ENCODE measurements at places on chromosomes 11 and 22.

DNA sequence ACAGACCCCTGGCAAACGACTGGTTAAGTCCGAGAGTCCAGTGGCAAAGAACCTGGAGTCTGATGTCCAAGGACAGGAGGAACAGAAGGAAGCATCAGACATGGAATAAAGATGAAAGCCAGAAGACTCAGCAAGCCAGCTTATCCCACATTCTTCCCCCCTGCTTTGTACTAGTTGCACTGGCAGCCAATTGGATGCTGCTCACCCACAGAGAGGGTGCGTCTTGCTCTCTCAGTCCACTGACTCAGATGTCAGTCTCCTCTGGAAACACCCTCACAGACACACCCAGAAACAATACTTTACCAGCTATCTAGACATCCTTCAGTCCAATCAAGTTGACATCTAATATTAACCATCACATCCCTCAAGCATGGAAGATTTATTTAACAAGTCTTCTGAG is 1265.8 kb upstream of the CNTN5 start:
- DNase-seq, result no peak

DNA sequence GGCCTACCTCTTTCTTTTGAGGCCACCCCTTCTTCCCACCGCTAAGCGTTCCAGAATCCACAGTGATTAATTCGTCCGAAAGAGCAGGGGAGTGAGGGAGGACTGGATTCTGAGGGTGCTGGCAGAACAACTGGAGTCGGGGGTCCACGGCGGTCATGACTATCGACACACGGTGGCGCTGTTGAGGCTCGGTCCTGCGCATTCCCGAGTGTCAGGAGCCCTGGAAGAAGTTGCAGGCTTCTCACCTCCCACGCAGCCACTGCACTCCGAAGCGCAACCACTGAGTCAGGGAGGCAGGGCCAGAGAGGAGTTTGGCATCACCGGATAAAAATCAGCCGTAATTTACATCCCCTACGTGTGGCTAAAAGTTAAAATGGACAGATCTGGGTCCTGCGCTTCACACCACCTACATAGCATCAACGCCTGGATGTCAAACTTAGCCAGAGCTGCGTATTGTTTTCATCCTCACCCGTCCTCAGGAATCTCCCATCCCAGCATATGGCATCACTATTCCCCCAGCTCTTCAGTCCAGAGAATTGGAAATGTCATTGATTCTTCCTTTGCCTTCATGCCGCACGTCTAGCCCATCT is 10.7 kb upstream of the CTSF start:
- DNase-seq, result peak; percentile 68

DNA sequence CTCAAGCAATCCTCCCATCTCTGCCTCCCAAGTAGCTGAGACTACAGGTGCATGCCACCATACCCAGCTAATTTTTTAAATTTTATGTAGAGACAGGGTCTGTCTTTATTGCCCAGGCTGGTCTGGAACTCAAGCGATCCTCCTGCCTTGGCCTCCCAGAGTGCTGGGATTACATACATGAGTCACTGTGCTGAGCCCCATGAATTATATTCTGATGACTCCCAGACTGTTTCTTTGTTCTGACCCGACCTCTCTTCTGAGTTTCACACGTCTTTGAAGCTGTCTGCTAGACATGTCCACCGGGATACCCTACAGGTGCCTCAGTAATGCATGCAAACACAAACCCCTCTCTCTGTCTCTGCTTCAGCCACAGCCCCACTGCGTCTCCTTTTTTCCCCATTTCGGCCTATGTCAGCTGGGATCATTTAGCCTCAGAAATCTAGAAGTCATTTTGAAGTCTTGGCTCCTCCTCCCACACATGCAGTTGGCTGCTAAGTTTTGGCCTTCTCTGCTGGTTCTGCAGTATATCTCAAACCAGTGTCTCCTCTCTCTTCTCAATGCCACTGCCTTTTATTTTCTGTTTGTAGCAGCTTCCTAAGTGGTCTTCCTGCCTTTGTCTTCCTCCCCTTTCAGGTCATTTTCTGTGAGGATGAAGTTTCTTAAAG is 4.8 kb downstream of the VPS26B start:
- DNase-seq, result peak; percentile 36

GRCh38 chr11:64753380-64754123 is 6.2 kb downstream of the PYGM start:
- DNase-seq, result no peak

GRCh38 chr22:19604711-19605268 is 80.6 kb upstream of the CLDN5 start:
- DNase-seq, result no peak

- DNase-seq, result peak; percentile 77
Observed at GRCh38 chr22:27454807-27455450, 346.6 kb downstream of the MN1 start.

- DNase-seq, result no peak
Observed at GRCh38 chr11:19719960-19720359, 7.3 kb downstream of the NAV2 start.

DNA sequence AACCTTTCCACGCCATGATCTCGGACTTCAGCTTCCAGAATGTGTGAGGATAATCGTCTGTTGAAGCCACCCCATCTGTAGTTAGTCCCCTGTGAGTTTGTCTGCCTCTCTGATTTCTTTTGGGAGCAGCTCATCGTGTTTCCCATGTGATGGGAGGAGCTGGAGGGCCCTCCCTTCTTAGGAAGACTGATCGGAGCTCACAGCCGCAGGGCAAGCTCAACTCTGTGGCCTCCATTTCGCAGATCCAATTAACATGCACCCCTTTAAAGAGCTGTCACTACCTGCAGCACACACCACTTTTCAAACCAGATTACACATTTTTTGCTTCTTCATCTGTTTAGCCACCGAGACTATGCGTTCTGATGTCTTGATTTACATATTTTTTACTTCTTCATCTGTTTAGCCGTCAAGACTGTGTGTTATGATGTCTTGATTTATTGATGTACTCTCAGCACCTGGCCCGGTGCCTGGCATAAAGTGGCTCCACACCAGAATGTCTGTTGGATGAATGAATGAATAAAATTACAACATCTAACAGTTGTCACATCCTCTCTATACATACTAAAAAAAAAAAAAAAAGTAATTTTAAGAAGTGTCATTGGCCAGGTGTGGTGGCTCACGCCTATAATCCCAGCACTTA is 14.9 kb upstream of the PPFIA1 start:
- DNase-seq, result peak; percentile 19

DNA sequence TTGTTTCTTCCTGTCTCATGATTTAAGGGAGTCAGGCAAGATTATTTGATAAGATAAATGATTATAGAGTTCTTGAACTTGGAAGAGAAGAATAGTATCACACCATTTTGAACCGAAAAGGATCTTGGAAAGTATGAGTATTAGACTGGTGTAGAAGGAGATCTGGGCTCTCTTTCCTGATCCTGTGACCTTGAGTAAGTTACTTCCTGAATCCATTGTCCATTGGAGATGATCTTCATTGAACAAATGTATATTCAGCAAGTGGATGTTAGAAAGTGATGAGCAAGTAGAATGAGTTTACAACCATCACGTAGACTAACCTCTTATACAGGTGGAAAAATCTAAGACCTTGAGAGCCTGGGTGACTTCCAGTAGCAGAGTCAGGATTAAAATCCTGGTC is 2.0 kb downstream of the ACO2 start:
- no peak for DNase-seq

GRCh38 chr11:73142128-73142377 is at the start of gene FCHSD2:
Gene FCHSD2 (minus strand): TSS chr11:73142318. CDS start chr11:73141877, 441 bp downstream.
- no peak for DNase-seq

GRCh38 chr11:62799486-62799885 is 5.8 kb downstream of the NXF1 start:
- DNase-seq, result no peak

GRCh38 chr11:34475656-34476055 is 36.9 kb downstream of the CAT start:
- DNase-seq, result no peak

DNA sequence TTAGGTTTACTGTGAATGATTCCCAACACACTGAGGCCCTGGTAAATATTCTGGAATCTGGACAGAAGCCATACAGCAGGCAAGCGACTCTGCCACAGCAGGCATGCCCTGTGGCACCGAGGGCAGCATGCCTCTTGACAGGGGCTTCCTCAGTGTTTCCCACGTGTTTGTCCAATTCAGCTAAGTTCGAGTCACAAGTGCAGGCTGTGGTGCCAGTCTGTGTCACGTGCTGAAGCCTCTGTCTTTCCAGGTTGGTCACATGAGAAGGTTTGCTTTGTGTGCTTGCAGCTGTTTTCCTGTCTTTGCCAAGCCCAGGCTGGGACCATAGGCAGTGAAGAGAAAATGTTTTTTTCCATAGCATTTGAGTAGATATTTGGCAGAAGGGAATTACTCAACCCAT is 2.4 kb upstream of the PPFIBP2 start:
- no peak for DNase-seq

DNA sequence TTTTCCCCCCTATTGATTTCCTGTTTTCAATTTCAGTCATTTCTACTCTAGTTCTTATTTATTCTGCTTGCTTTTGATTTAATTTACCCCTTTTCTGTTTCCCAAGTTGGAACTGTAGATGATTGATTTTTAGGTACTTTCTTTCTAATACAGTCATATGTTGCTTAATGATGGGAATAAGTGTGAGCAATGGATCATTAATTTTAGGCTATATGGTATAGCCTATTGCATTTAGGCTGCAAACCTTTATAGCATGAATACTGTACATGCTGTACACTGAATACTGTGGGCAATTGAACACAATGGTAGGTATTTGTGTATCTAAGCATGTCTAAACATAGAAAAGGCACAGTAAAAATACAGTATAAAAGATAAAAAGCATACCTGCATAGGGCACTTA is 44.9 kb downstream of the DDX10 start:
- no peak for DNase-seq

DNA sequence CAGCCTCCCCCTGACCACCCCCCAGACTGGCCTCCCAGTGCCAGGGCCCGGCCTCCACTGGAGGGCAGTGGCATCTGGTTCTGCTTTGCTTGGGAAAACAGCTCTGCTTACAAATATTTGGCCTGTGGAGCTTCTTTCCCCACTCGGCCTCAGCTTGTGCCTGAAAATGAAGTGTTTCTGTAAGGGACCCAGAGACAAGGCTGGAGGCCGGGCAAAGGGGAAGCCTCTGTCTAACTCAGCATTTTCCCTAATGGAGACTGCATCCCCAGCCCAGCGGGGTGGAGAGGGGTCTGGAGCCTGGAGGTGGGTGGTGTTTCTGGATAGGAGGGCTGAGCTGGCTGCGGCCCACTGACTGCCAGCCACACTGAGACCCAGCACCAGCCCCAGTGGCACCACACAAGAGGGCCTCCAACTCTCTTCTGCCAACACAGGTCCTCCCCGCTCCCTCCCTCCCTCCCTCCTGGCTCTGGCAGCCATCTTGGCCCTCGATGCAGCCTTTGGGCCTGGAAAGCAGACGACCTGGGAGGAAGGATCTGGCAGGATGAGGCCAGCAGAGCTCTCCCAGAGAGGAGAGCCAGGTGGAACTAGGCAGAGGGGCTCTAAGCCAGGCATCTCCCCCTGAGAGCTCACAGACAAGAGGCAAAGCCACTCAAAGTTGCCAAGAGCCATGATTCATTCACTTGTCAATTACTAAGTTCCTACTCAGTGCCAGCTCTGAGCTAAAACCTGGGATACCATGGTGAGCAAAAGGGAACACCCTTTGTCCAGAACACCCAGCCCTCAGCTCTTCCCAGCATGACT is 77.1 kb upstream of the CD82 start:
- no peak for DNase-seq

- DNase-seq, result no peak
Observed at GRCh38 chr11:109796253-109796652, 296.9 kb upstream of the ZC3H12C start.
